Cardiac atrium fibroblast (primary cell): ENCODE measurements at places on chromosomes 7 and 10. TPM values are rescaled to one million over a fixed set of nuclear protein-coding genes. Genes with fewer than 3 reads are reported as not detected.

Gene PRPS1L1
- total RNA-seq: not detected in 2 replicates

Gene EVX1
- total RNA-seq: not detected in 2 replicates

Gene SMKR1
- not detected in 2 replicates for total RNA-seq

Gene ITGB8
- 3.4 and 11.5 TPM in 2 replicates for total RNA-seq

Gene MOGAT3
- total RNA-seq: not detected in 2 replicates

Gene KCNMA1
- 2.7 and 12.2 TPM in 2 replicates for total RNA-seq

Gene CHAT
- not detected in 2 replicates for total RNA-seq

Gene GNAI1
- 37.2 and 42.3 TPM in 2 replicates for total RNA-seq

Gene ATP5MK
- total RNA-seq: 368 and 388 TPM in 2 replicates

Gene RHOBTB1
- 7.8 and 9.4 TPM in 2 replicates for total RNA-seq

Gene NUP205
- total RNA-seq: 30.0 and 31.6 TPM in 2 replicates

Gene TMEM140
- total RNA-seq: 1.6 and 8.1 TPM in 2 replicates

Gene CCDC172
- not detected in 2 replicates for total RNA-seq

Gene TSPAN33
- total RNA-seq: 0.65 TPM in 1 of 2 replicates, not detected in the other

Gene GLI3
- 1.5 and 3.1 TPM in 2 replicates for total RNA-seq

Gene GJD4
- not detected in 2 replicates for total RNA-seq

Gene PRKG1
- total RNA-seq: 14.7 and 23.5 TPM in 2 replicates

Gene MYO1G
- not detected in 2 replicates for total RNA-seq

Gene PHYHIPL
- total RNA-seq: not detected in 2 replicates
